ENCODE measurements at places on chromosomes 7 and 10.

DNA sequence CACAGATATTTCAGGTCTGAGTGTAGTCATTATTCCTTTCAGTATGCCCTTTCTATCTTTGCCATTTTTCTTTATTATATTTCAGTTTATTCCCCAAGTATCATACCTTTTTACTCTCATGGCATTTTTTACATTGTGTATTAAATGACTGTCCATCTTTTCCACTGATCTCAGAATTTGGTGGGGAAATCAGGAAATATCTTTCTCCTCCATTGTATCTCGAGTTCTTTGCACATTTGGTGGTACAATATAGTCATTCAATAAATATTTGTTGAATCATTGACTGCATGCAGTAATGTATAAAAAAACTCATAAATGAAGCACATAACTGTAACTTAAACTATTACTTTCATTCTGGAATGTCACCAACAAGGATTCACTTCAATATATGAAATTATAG is 354.7 kb downstream of the HGF start:
- DNase-seq, result no peak

DNA sequence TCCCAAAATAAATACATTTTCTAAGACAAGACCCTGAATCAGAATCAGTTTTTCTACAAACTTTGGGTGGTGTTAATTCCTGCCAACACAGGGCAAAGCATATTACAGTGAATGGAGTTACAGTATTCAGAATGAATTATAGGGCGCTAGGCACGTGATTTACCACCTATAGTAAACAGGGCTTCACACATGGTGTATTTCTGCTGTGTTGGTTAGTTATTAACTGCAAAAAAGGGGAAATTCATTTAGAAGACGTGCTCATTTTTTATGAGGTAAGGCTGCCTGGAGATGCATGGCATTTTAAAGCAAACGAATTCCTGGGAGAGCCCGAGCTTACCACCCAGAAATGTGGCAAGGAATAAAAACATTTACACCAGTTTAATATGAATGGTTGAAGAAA is 393.8 kb downstream of the LRMDA start:
- DNase-seq, result peak; percentile 3

DNA sequence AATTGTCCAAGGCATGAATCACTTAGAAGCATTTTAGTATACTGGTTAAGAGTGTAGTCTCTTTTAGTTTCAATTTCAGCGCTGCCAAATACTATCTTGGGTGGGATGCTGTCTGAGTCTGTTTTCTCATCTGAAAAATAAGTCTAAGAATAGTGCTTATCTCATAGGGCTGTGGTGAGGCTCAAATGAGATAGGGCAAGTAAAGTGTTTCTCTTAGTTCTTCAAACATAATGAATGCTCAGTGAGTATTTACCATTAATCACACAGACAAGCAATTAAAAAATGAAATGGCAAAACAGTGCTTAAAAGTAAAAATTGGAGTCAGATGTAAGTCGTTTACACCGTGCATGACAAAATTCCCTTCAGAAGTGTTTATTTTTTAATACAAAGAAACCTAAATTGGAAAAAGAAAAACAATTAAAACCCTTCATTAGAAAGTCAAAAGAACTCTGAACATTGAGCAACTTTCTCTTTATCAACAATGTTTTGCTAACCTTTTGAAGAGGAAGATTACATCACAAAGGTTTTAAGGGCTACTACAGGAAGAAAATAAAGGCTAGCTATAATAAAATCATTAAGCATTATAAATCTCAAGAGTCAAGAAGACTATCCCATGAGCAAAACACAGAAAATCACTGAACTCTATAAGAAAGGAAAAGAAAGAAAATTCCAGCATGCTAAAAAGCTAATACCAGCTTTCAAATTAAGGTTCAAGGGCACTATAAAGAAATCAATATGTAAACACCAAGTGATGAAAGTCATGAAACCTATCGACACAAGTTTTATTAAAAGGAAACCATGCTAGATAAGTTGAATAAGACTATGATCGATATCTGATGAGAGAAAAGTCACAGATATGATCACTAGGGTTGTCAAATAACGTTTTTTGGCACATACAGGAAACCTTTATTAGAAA is 45.6 kb upstream of the C1GALT1 start:
- DNase-seq, result no peak

GRCh38 chr7:137760111-137760510 is 86.7 kb downstream of the DGKI start:
- no peak for DNase-seq

DNA sequence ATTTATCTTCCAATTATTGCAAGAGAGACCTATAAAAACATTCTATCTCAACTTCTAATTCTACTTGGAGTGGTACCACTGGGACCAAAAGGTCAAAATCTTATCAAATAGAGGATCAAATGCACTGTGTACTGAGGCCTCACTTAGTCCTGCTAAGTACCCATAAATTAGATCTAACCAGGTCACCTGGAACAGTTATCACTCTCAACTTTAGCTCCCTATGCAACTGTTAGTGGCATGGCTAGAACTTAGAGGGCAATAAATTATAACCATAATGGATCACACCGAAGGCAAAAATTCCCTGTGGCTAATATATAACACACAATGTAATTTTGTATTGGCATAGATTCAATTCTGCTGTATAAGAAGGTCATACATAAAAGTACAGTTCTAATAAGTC is 428.9 kb downstream of the PCDH15 start:
- DNase-seq, result no peak

- no peak for DNase-seq
These were observed 22.7 kb downstream of the LSMEM1 start for GRCh38 chr7:112503361-112503972.

DNA sequence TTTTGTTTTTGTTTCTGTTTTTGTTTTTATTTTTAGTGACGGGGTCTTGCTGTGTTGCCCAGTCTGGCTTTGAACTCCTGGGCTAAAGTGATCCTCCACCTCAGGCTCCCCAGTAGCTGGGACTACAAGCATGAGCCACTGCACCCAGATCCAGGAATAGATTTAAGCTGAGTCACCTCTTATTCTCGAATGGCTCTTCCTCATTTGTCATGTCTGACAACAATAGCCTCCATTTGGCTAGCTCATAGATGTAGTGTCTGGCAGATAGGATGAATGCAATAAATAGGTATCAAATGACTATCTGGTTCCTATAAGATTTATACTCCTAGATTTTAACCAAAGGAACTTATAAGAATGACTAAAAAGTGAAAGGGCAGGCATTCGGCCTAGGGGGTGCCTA is 172.9 kb downstream of the TMEM26 start:
- DNase-seq, result no peak

- DNase-seq, result no peak
These were observed 226.4 kb downstream of the TWIST1 start for GRCh38 chr7:18890885-18891621.

- no peak for DNase-seq
These were observed 102.4 kb upstream of the LRGUK start for GRCh38 chr7:134024739-134025138.

DNA sequence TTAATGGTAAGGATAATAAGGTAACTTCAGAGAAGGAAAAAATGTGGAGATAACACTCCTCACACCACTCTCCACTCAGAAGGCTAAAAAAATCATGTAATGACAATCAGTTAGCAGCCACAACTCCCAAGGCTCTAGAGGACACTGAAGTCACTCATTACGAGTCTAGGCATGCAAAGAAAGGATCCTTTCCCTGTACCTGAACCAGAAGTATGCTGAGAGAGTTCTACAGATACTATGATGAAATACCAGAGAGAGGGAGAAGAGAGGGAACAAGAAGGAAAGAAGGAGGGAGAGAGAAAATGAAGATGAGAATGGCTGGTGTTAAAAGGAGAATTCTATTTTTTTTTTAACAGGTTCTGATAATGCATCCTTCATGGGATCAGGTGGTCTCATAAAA is 224.3 kb upstream of the PLXNA4 start:
- no peak for DNase-seq

- peak; percentile 74 for DNase-seq
These were observed 457.1 kb downstream of the TYW1 start for GRCh38 chr7:67453580-67454380.

All from KBM-7 (cell line).